ENCODE measurements at places on chromosomes 3 and 15. TPM values are rescaled to one million over a fixed set of nuclear protein-coding genes. Genes with fewer than 3 reads are reported as not detected.

Gene ANKRD34C
- not detected for total RNA-seq

Gene CADM2
- total RNA-seq: under 0.01 TPM

Gene PRRT3
- 0.72 TPM for total RNA-seq

Gene PDE12
- 13.8 TPM for total RNA-seq

Gene TUSC7
- total RNA-seq: not detected

Gene SAMD7
- total RNA-seq: not detected

Gene ECE2
- total RNA-seq: not detected

Gene MKRN2OS
- not detected for total RNA-seq

Gene CNTN4
- total RNA-seq: under 0.01 TPM

Gene IL5RA
- not detected for total RNA-seq

Gene SIAH2
- 12.6 TPM for total RNA-seq

Gene FBN1
- 315 TPM for total RNA-seq

Gene SH3GL3
- under 0.01 TPM for total RNA-seq

Gene TJP1
- 85.1 TPM for total RNA-seq

Gene A4GNT
- not detected for total RNA-seq

Gene COL6A6
- total RNA-seq: 0.09 TPM

Gene TLR9
- total RNA-seq: not detected

Gene GPR149
- not detected for total RNA-seq

Gene ANKUB1
- not detected for total RNA-seq

Gene LRRC49
- total RNA-seq: 4.3 TPM

Gene APBA2
- 42.6 TPM for total RNA-seq

Gene BCL2A1
- total RNA-seq: 0.19 TPM

Gene SEMA3B
- 1.3 TPM for total RNA-seq

Gene DNAH12
- total RNA-seq: under 0.01 TPM

Gene ACTC1
- total RNA-seq: not detected

Gene ARRDC4
- total RNA-seq: 2.4 TPM

Gene TM6SF1
- 31.8 TPM for total RNA-seq

Gene PLCL2
- 8.3 TPM for total RNA-seq

Gene DOCK3
- under 0.01 TPM for total RNA-seq

Gene FILIP1L
- 47.9 TPM for total RNA-seq

Gene ARNT2
- total RNA-seq: 0.09 TPM

Gene GOLGA6A
- total RNA-seq: not detected

Gene LINS1
- total RNA-seq: 6.8 TPM

Gene CRYGS
- total RNA-seq: 2.2 TPM

All from endothelial cell of coronary artery (primary cell).